ENCODE measurements at places on chromosomes 4 and X.

DNA sequence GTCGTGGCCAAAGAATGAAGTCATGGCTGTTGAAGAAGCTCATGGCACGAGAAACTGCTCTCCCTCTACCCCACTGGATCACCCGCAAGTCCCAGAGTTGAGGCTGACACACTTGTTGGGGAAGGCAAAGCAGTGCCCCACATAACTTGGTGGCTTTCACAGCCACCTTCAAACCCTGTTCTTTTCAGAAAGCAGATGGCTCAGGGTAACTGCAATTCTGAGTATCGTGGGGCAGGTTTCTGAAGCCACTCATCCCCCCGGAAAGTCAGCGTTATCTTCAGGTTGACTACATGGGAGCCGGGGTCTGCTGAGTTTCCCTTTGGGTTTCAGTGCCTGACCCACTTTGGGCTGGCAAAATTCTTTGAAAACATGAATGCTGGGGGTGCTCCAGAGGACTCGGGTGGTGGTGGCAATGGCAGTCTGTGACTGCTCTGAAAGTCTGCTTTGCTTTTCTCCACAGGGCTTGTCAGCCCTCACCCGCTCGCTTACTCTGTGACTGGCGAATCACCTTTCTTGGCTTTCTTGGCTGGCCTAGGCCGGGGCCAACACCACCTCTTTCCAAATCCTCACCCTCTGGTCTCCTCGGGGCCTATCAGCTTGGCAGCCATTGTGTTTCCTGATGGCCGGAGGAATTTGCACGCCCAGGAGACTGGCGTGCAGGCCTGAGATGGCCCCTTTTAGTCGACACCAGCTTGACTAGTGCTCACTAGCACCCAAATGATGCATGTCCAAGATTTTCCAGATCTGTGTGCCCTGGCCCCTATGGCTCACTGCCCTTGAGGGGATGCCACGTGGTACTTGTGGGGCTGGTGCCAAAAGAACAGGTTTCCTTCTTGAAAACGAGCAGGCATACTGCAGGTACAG, 7.3 kb downstream of the PPP1R3F start:
- no peak for DNase-seq

- no peak for DNase-seq
Measured at GRCh38 chr4:173318240-173318639, 15.9 kb downstream of the HMGB2 start.

DNA sequence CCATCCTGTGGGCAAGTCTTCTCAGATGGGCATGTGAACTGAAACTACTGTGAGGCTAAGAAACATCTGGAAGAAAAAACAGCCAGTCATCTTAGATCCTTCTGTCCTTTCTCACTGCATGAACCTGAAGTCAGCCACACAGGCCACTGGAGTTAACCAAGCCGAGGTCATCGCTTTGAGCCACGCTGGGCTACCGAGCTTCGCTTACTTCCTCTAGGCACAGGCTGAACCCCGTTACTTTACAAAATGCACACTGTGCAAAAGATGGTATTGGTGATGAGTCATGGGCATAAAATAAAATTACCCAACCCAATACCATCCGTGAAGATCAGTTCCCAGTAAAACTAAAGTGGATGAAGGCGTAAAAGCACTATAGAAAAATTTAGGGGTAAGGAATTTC, 86.2 kb downstream of the MTMR1 start:
- no peak for DNase-seq

- no peak for DNase-seq
Measured at GRCh38 chr4:52713456-52713937, 37.7 kb downstream of the ERVMER34-1 start.

GRCh38 chr4:14903321-14903720, 99.0 kb upstream of the CPEB2 start:
- DNase-seq: no peak

- DNase-seq: peak; percentile 49
Measured at GRCh38 chrX:118603981-118604380, 108.4 kb downstream of the DOCK11 start.

Measured in ureter (tissue), 1 donor.